ENCODE measurements at places on chromosomes 1 and 21.

GRCh38 chr1:36913484-36914060, 120.7 kb downstream of the GRIK3 start:
- no peak for DNase-seq

GRCh38 chr1:182035097-182035770, 26.3 kb downstream of the ZNF648 start:
- no peak for DNase-seq

DNA sequence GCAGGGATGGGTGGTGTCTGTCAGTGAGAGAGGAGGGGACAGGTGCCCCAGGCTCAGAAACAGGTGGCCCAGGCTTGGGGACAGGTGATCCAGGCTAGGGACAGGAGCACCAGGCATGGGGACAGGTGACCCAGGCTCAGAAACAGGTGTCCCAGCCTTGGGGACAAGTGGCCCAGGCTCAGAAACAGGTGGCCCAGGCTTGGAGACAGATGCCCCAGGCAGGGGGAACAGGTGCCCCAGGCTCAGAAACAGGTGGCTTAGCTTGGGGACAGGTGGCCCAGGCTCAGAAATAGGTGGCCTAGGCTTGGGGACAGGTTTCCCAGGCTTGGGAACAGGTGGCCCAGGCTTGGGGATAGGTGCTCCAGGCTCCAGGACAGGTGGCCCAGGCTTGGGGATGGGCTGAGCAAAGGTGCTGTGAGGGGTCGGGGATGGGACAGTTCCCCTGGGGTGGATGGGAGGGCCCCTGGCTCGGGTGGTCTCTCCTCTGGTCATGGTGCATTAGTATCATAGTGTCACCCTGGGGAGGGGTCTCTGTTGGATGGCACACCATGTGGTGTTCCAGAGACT, 87.7 kb upstream of the C1orf174 start:
- no peak for DNase-seq

GRCh38 chr1:45643978-45644377, 20.1 kb upstream of the CCDC17 start:
- DNase-seq, result no peak

GRCh38 chr21:41653954-41654491, 112.8 kb downstream of the RIPK4 start:
- no peak for DNase-seq

DNA sequence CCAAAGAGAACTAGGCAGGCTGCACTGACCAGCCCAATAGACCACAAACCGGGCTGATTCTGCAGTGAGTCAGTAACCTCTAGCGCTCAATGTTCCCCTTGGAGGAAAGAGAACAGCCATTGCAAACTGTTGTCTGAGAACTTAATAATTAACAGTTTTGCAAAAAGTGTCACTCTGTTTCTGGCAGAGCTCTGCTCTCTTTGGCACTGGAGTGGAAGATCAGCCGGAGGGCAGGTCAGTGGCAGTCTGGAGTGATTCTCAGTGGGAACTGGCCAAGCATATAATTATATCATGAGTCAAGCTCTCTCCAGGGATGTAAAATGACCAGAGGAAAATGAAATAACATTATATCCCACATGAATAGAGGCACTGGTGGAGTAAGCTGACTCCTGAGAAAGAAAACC, 238.3 kb downstream of the HLX start:
- DNase-seq, result no peak

DNA sequence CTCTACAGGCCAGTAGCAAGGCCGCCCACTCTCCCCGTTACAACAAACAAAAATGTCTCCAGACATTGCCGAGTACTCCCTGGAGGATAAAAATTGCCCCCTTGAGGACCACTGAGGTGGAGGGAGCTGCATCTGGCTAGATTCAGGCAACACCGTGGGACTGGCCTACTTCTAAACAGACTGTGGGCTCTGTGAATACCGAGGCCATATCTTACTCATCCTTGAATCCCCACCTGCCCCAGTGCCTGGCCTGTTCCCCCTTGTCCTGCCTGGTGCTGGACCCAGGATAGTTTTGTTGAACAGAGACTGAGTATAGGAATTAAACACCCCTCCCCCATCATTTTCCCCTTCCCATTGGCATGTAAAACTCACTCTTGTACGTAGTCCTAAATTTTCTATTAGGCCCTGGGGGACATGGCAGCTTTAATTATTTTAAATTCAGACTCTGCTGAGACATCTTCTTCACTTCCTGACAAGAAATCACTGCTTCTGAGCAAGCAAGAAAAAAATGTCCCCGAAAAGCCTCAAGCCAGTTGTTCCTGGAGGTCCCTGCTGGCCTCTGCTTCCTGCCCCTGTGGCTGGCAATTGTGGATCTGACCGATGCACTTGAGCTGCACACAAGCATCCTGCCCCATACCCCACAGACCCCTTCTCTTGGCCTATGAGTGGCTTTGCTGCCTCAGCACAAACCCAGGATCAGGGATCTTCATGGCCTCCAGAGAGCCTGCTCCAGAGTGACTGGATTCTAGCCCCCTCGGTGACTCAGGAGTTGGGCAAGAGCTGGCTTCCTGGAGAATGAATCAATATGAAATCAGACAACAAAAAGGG, 111.0 kb downstream of the ACTL8 start:
- no peak for DNase-seq

- no peak for DNase-seq
Observed at GRCh38 chr1:105686026-105686425, 1370.4 kb upstream of the PRMT6 start.

DNA sequence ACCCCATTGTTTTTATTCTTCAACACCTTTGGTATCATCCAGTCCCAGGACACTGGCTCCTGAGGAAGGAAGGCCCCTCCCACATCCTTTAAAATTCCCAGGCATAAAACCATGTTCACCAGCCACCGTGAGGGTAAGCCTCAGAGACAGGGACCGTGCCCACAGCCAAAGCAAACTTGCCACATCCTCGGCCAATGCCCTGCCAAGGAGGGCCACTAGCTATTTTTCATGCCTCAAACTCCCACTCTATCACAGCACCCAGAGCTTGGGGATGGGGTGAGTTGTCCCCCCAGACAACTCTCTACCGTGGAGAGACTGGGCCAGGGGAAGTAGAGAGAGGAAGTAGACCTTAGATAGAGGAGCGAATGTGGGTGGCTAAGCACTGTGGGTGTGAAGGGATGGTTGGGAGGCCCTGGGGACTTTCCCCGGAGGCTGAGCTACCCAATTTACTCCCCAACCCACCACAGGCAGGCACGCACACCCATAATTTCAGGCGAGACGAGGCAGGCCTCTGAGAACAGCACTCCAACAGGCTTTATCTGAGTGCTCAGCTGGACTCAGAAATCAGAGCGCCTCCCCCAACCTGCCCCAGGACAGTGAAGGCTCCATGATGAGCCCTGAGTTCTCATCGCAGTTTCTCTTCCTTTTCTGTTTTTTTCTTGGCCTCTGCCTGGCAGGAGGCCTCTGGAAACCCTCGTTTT, 15.9 kb upstream of the BTG2 start:
- DNase-seq, result no peak

- DNase-seq, result no peak
Observed at GRCh38 chr1:158148468-158148867, 32.2 kb upstream of the CD1D start.

- no peak for DNase-seq
Observed at GRCh38 chr1:54178296-54179070, 21.3 kb downstream of the CYB5RL start.

- no peak for DNase-seq
Observed at GRCh38 chr1:205689479-205689878, 9.2 kb upstream of the SLC45A3 start.

DNA sequence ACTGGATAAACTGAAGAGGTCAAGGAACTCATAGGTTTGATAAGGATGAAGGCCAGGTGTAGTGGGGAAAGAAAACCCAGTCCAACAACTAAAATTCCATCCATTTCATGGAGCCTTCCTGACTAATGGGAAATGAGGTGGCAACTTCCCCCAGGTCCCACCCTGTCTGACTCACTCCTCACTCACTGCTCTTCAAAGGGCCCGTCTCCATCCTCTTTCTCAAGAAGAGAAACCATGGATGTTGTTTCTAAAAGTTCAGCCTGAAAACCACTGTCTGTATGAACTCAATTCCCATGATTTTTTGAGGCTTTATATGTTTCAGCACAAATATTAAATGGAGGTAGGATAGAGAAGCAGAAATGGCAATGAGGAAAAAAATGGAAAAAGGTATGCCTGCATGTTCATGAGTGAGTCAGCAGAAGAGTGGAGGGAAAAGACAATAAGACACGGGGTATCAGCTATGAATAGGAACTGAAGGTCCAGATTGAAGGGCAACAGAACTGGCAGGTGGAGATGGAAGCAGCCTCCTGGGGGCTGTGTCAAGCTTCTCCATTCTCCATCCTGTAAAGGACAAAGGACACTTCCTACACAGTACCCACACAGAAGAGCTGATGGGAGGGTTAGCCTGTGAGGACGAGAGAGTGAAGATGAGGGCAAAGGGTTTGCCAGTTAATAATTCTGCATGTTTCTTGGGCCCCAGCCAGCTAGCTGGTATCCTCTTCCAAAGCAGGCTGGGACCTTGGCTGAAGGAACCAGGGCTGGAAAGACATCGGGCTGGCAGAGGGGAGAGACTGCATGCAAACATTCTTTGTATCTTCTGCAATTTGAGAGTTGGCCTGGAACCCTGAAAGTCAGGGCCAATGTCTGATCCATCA, 5.5 kb upstream of the ELOVL1 start:
- no peak for DNase-seq

DNA sequence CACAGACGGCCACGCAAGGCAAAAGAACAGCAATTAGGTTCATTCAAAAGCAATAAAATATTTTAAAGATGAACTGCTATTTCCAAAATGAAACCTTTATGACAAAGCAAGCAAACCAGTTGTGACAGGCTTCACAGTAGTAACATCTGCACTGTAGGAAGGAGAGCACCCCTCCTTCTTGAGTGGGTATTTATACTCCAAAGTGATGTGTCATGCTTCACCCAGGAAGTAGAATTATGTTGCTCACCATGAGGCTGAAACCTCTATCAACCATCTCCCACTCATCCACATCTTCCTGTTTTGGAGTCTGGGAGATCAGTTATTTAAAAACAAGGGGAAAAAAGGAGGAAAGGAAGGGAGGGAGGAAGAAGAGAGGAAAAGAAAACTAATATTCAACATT, 885 bp downstream of the OR2T10 start:
- DNase-seq, result no peak

DNA sequence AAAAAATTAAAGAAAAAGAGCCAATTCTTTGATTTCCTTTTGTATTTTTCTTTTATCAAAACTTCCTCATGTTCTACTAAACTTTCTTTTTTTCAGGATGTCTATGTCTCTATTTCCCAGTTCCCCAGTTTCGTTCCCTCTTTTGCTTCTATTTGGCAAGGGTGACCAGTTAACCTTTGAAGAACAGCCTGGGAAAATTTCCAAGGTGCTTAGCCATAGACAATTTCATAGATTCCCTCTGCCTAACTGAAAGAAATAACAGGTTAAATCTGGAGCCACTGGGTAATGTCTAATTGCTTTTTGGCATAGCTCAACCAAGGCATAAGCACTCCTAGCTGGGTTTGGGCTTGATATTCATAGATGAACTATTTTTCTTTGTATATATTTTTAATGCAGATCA, 272.3 kb downstream of the ADGRL2 start:
- DNase-seq, result no peak

GRCh38 chr1:200762089-200762488, 23.4 kb downstream of the CAMSAP2 start:
- no peak for DNase-seq

- DNase-seq, result peak; percentile 19
Observed at GRCh38 chr1:225962440-225962975, 21.5 kb upstream of the LEFTY2 start.

DNA sequence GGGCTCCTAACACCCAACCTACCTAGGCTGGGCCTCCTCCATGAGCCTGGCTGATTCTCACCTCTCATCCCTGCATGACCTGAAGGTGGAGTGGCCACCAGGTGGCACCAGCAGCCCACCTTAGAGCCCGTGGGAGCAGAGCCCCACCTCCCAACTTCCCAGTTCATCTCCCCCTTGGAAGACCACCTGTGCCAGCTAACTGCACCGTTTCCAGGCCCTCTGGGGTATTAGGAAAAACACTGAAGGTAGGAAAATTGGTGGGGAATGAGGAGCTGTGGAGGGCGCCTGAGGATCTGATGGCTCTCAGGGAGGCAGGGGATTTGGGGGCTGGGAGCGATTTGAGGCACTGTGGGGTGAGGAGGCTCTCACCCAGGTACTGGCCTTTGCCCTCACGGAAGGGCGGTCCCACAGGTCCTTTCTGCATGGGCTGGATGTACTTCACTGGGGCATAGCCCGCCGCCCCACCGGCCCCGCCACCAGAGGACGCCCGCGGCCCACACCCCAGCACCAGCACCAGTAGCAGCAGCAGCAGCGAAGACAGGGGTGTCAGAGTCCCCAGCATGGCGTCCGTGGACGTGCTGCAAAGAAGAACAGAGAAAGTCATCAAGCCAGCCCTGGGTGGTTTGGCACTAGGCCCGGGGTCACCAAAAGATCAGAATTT, 11.1 kb downstream of the ADPRS start:
- DNase-seq, result peak; percentile 55

DNA sequence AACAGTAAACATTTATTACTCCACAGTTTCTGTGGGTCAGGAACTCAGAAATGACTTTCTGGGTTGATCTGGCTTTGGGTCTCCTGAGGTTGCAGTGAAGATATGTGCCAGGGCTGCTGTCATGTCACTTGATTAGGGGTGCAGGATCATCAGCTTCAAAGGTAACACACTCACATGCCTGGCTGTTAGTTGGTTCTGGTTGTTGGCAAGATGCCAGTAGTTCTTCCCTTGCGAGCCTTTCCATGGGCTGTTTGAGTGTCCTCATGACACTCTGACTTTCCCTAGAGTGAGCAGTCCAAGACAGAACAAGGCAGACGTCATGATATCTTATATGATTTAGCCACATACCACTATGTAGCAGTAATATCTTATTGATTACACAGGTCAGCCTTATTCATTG, 1.8 kb downstream of the SWT1 start:
- DNase-seq, result no peak

GRCh38 chr21:33870768-33871167, 44.8 kb downstream of the ATP5PO start:
- DNase-seq, result no peak

Data from stimulated activated CD4-positive, alpha-beta T cell treated with anti-CD3 and anti-CD28 coated beads, TNF-alpha, amount 100 ng/mL, for 4 hours (primary cell).